ENCODE measurements at places on chromosomes 3 and 15.

GRCh38 chr3:69085168-69085832, 563 bp downstream of the ARL6IP5 start:
- DNase-seq: peak; percentile 21

GRCh38 chr3:58008141-58009025, at the start of gene FLNB:
Gene FLNB, plus strand, starts transcription at chr3:58008422. Its CDS starts 143 bp downstream, at chr3:58008565.
- peak; percentile 63 for DNase-seq

DNA sequence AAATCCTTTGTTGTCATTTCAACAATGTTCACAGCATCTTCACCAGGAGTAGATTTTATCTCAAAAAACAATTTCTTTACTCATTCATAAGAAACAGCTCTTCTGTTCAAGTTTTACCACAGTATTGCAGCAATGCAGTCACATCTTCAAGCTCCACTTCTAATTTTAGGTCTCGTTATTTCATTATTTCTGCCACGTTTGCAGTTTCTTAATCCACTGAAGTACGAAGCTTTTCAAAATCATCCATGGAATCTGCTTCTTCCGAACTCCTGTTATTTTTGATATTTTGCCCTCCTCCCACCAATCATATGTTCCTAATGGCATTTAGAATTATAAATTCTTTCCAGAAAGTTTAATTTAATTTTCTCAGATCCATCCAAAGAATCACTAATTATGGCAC, 12.6 kb upstream of the OR5K1 start:
- no peak for DNase-seq

DNA sequence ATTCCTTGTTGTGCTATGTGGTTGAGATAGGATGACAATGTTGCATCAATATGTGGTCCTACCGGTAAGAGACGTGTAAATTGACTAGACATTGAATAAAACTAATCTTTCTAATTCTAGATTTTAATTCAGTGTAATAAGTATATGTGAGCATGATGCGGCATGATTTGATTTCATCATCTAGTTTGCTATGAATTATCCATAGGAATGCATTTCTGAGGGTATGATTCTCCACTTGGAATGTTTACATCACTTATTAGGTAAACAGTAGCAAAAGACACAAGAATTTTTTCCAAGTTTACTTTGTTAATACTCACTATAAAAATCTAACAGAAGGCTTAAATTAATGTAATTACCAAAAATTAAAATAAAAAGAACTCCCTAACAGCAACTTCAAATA, 353.5 kb downstream of the CADM2 start:
- DNase-seq: no peak

- no peak for DNase-seq
Measured at GRCh38 chr3:53039376-53039752, 6.5 kb downstream of the SFMBT1 start.

DNA sequence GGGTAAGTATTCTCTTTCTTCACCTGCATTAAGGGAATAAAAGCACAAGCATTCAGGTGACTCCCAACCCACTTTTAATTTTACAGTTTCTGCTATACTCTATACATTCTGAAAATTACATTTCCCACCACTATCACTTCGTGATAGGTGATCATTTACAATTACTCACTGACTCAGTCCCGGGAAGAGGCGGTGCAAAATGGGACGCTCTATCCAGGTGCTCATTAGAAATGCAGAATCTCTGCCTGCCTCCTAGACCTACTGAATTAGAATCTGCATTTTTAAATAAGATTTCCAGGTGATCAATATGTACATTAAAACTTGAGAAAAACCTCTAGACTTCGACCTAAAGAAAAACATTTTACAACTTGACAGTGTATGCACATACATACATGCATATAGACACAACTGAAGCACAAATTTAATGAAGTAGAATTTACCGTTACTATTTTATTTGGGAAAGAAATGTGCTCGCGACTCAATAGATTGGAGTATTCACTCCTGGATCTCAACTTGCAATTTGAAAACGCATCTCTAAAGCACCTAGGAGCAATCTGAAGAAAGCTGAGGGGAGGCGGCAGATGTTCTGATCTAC, 598 bp upstream of the TGFBR2 start:
- DNase-seq: no peak

GRCh38 chr3:194465246-194465645, 21.6 kb downstream of the ATP13A3 start:
- no peak for DNase-seq

GRCh38 chr3:8113626-8114025, 388.0 kb upstream of the LMCD1 start:
- no peak for DNase-seq

DNA sequence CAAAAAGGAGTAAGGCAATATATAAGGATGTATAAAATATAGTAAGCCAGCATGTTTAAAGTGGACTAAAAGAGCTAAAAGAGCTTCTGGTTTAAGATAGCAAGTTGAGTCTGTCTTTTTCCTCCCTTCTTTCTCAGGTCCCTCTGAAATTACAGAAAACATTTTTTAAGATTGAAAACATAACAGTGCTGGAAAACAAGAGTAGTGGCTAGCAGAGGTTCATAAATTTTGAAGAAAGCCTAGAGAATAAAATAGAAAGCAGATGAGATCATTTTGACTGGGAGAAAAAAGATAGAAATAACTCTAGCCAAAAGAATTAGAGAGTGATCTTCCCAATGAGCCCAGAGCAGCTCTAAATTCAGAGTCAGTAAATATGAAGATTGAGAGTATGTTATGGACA, 41.9 kb downstream of the ATP8B4 start:
- no peak for DNase-seq

- no peak for DNase-seq
Measured at GRCh38 chr3:9290566-9290965, 41.1 kb upstream of the SRGAP3 start.

GRCh38 chr3:160454995-160455394, 5.4 kb upstream of the TRIM59 start:
- no peak for DNase-seq

- DNase-seq: no peak
Measured at GRCh38 chr15:68990231-68990991, 24.1 kb upstream of the NOX5 start.

DNA sequence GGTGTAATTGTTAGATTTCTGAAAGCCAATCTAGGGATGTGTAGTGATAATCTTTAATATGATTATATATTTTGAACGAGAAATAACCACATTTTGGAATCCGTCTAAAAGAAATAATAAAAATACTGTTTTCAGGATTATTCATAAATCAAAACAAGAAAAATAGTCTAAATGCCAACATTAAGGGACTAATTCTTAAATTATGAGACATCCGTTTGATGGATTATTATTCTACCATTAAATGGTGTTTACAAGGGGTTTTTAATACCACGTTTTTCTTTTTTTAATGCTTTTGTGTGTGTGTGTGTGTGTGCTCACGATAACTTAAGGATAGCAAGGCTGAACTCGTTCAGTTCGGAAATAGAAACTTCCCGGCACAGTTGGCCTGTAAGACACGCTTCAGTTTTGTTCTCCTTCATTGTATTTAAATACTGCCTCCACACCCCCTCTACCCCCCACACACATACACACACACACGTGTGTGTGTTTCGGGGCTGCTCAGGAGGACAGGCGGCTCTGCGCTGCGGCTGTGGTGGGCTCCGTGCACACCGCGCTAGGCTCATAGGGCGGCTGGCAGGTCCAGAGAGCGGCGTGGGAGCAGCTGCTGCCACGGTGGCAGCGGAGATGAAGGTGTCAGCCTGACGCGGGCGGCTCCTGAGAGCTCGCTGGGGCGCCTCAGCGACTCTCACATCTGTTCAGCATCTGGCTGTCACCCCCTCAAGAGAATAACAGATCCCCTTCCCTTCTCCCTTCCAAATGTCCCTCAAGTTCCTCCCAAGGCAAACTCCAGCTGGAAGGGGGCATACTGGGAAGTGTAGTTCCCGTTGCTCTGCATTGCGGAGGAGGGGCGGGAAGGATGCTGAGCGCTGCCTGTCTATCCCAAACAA, 23.0 kb upstream of the ANP32A start:
- DNase-seq: no peak

- DNase-seq: no peak
Measured at GRCh38 chr3:13647298-13648059, 98.6 kb downstream of the FBLN2 start.

- no peak for DNase-seq
Measured at GRCh38 chr3:88467191-88467590, 317.4 kb downstream of the C3orf38 start.

DNA sequence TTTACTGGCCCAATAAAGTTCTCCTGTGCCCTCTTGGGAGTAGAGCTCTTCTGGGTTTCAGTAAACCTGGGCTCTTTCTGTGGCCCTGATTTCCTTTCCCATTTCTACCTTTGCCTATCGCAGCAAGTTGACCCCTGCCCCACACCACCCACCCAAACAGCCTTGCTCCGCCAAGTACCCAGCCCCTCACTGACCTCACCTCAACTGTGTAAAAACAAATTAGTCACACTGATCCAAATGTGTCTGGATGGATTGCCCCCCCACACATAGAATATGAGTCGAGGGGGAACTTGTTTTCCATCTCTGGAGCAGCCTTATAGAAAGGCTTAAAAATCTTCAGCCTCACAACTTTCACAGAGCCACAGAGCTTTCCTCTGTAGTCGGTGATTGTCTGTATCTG, 28.6 kb upstream of the VEPH1 start:
- no peak for DNase-seq

GRCh38 chr3:2589336-2589969, 490.8 kb downstream of the CNTN4 start:
- no peak for DNase-seq
